Stimulated activated CD8-positive, alpha-beta memory T cell treated with anti-CD3 and anti-CD28 coated beads, Interleukin-7, amount 100 ng/mL, for 24 hours (primary cell): ENCODE measurements at places on chromosomes 11 and 22.

DNA sequence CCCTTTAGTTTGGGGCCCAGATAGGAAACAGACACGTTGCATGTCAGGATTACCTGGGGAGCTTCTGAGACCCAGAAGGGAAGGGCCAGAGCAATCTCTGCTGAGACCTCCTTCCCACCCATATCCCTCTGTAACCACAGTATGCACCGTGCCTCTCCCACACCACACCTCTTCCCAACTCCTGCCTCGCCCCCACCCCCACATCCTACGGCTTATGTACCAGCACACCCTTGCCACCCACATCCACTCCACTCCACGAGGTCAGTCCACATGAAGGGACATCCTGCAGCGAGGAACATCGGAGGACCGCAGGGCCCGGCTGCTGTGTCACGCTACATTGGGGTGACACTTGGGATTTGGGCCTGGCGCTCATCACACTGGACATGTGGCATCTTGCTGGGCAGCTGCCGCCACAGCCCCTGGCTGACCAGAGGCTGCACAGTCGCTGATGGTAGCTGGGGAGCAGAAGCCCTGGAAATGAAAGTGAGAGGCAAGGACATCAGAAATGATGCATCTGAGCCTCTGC, 118.3 kb upstream of the LMO1 start:
- DNase-seq = no peak

DNA sequence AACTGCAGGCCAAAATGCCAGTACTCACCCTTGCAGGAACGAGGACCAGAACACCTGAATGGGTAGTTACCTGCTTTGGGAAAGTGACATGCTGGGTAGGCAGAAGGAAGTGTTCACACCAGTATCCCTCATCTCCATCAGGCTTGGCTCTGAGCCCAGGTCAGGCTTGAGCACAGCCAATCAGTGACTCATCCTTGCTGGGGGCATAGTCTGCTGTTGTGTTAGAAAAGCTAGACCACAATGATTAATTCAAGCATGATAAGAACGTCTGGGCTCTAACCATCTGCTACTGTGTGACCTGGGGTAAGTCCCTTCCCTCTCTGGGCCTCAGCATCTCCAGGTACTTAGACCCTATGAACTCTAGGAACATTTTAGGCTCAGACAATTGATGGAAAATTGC, 450.4 kb downstream of the MIAT start:
- DNase-seq = no peak

- no peak for DNase-seq
Measured at GRCh38 chr11:57793351-57794115, 31.9 kb downstream of the CTNND1 start.

DNA sequence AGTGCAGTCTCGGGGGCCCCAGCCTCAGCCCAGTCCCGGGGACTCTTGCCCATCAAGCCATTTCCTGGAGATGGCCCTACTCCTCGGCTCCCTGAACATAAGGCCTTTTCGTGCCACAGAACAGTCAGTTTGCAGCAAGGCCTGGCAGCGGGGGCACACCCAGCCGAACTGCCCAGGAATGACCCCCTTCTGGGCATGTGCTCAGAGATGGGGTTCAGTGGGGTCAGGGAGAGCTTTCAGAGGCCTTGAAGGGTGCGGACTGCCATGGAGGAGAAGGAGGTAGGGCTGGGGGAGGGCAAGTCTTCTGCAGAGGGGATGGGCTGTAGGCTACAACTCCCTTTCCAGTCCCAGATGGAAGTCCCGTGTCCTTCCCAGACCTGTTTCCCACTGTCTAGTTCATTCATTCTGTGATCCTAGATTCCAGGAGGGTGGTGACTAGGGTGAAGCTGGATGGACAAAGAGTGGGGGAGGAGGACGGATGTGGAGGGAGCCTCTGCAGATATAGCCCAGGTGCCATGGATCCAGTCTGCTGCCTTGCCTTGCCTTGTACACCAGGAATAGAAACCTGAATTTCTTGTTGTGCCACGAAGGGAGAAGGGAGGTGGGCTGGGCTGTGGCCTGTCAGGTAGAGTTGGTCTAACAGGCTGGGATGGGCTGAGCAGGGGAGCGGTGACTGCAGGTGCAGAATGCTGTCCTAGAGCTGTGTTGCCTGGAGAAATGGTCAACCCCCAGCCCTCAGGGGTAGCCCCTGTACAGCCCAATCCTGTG, 14.2 kb upstream of the OMP start:
- DNase-seq = no peak

DNA sequence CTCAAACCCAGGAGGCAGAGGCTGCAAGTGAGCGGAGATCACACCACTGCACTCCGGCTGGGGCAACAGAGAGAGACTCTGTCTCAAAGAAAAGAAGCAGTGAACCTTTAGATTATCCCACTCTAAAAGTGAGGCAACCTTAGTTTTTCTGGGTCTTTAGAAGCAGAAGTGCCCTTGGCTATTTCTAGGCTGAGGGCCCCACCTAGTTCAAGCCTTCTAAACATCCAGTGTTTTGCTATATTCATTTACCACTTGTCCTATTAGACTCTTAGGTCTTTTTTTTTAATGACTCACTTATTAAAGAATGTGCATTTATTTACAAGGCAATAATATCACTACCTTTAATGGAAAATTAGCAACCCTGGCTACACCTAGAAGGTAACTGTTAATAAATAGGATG, 16.7 kb upstream of the EHF start:
- DNase-seq = no peak
